Osteocyte (in vitro differentiated cells): ENCODE measurements at places on chromosomes 3 and 15. TPM values are rescaled to one million over a fixed set of nuclear protein-coding genes. Genes with fewer than 3 reads are reported as not detected.

GRCh38 chr3:65712140-65712539 is 326.6 kb downstream of the MAGI1 start:
- no peak overlapping the region for H3K27ac ChIP-seq
- H3K4me3 ChIP-seq = no peak overlapping the region

- DNase-seq = no peak
- peaks cover under 1% of the 10 kb centered on the region for H3K27me3 ChIP-seq
- H3K4me3 ChIP-seq = no peak overlapping the region
- no peaks in the 10 kb centered on the region for H3K36me3 ChIP-seq
- H3K27ac ChIP-seq = no peak overlapping the region
- H3K4me1 ChIP-seq = no peaks in the 10 kb centered on the region
Observed at GRCh38 chr3:173238091-173238490, 97.1 kb upstream of the SPATA16 start.

DNA sequence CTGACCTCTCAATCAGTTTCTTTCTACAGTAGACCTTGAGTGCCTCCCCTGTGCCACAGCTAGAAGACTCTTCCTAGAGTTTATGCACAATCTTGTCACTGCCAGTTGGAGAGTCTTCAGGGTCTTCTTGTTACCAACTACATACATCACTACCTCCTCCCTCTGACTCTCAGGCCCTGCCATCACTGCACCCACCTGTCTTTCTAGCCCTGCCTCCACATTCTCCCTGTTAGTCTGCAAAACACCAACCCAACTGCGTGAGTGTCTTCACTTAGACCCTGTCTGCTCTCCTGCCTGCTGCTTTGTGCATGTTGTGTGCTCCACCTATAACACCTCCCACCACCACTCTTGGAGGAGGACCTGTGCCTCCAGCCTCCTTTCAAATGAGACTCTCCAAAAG is 34.4 kb downstream of the CLSTN2 start:
- no peak overlapping the region for H3K4me3 ChIP-seq
- no peak for DNase-seq
- H3K27me3 ChIP-seq = no peaks in the 10 kb centered on the region
- no peaks in the 10 kb centered on the region for H3K4me1 ChIP-seq

GRCh38 chr15:85785887-85786780 is 8.6 kb downstream of the KLHL25 start:
- H3K4me1 ChIP-seq = peaks cover 22% of the 10 kb centered on the region
- no peak for DNase-seq
- no peaks in the 10 kb centered on the region for H3K27me3 ChIP-seq
- peak overlapping the region; percentile 76 for H3K27ac ChIP-seq
- no peak overlapping the region for H3K4me3 ChIP-seq

- DNase-seq = no peak
- H3K36me3 ChIP-seq = no peaks in the 10 kb centered on the region
- H3K4me3 ChIP-seq = no peak overlapping the region
- no peak overlapping the region for H3K27ac ChIP-seq
Observed at GRCh38 chr15:29542994-29543393, 273.4 kb upstream of the NSMCE3 start.

DNA sequence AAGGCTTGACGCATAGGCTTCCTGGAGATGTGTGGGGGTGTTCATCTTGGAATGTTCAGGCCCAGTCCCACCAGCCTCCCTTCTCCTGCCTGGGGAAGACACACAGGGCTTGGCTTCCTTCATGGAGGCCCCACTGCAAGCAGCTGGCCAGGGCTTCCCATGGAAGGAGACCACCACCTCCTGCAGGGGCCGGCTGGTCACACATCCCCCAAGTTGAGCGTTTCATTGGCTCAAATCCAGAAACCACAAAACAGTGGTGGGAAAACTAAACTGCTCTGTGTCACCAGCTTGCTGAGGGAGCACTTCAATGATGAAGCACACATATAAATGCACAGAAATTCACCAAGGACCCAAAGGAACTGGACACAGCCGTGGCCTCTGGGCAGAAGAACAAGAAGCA is 8.3 kb downstream of the IQSEC1 start:
- H3K27ac ChIP-seq = no peak overlapping the region
- H3K27me3 ChIP-seq = no peaks in the 10 kb centered on the region
- no peak overlapping the region for H3K4me3 ChIP-seq

- DNase-seq = no peak
- H3K36me3 ChIP-seq = no peaks in the 10 kb centered on the region
- peaks cover 14% of the 10 kb centered on the region for H3K4me1 ChIP-seq
- H3K27ac ChIP-seq = no peak overlapping the region
- peak overlapping the region; percentile 69 for H3K4me3 ChIP-seq
- H3K27me3 ChIP-seq = peaks cover 23% of the 10 kb centered on the region
Observed at GRCh38 chr3:123883701-123884202, 380 bp downstream of the MYLK start.

DNA sequence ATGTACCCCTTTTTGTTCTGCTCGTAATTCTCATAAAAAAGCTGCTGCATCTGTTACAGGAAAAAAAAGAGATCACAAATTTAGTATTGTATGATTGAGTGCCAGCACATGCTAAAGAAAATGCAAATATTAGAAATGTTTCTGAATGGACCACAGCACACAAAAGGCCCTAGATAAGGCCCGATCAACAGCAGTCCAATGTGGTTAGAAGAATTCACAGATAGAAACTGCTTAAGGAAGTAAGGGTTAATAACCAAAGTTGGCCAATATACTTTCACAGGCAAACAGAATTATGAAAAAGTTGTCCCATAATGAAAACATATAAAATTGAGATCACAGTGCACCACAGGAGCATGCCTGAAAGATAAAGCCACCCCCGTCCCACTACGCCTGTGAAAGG is 72.9 kb downstream of the CHSY1 start:
- peaks cover 43% of the 10 kb centered on the region for H3K36me3 ChIP-seq
- no peak for DNase-seq
- peaks cover 44% of the 10 kb centered on the region for H3K4me1 ChIP-seq
- H3K27ac ChIP-seq = no peak overlapping the region

GRCh38 chr3:133408961-133409360 is 9.1 kb downstream of the BFSP2 start:
- DNase-seq = no peak
- H3K4me3 ChIP-seq = peak overlapping the region; percentile 2
- H3K27ac ChIP-seq = peak overlapping the region; percentile 83
- H3K27me3 ChIP-seq = no peaks in the 10 kb centered on the region
- H3K36me3 ChIP-seq = no peaks in the 10 kb centered on the region
- H3K4me1 ChIP-seq = peaks cover 67% of the 10 kb centered on the region

GRCh38 chr15:68812597-68813431 is 7.9 kb downstream of the ANP32A start:
- H3K27ac ChIP-seq = peak overlapping the region; percentile 83
- peaks cover 10% of the 10 kb centered on the region for H3K36me3 ChIP-seq

DNA sequence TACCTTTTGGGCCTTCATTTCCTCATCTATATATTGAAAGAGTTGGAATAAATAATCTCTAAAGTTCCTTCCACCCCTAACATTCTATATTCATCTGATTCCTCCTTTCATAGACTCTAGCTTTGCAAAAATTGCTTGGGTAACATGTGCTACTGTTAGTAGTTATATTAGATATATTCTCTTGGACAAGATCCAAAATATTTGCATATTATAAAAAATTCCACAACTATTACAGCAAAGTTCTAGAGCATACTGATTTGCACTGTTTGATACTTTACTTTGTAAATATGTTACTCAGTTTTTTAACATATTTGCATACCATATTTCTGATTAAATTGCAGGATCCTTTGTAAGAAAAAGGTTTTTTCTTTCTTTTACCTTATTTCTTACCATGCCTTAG is 95.9 kb upstream of the UBE2E2 start:
- DNase-seq = no peak
- H3K27ac ChIP-seq = no peak overlapping the region
- no peaks in the 10 kb centered on the region for H3K27me3 ChIP-seq
- peaks cover under 1% of the 10 kb centered on the region for H3K4me1 ChIP-seq
- no peak overlapping the region for H3K4me3 ChIP-seq
- no peaks in the 10 kb centered on the region for H3K36me3 ChIP-seq

GRCh38 chr3:107456501-107456900 is 66.3 kb upstream of the BBX start:
- no peak for DNase-seq
- H3K27me3 ChIP-seq = no peaks in the 10 kb centered on the region
- H3K4me1 ChIP-seq = no peaks in the 10 kb centered on the region
- H3K36me3 ChIP-seq = no peaks in the 10 kb centered on the region

DNA sequence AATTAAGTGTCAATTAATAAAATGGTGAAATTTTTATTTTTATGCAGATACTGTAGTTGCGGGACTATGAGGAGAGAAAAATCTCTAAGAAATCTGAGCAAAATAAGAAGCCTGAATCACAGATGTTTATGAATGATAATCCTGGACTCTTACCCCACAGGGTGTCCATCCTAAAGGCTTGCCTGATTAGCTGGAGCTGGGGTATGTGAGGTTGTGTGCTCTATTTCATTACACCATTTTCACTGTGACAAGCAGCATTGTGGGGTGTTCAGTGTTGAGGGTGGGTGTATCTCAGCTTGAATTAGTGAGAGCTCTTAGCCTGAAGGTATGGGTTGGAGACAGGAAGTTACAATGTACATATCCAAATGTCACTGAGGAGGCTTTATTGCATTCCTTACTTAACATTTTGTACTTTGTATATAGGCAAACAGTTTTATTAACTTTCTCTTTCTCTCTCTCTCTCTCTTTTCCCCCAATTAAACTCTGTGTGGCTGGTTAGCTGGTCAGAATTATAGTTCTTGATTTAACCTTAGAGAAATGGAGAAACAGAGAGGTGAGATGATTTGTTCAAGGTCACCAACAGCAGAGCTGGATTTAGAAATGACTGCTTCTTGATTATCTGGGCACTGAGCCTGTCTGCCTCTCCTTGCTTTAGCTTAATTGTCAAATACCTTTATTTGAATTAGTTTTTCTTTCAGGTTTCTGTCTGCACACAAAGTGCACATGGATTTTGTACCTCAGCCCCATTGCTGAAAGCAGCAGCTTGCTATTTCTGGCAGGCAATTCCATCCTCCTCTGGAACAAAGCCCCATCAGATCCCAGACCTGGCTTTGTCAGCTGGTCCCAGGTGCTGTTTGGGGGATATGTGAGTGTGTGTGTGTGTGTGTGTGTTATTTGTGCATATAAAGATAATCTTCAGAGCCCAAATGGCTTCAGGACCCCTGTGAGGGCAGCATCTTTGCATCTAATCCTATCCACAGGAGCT is 35.8 kb downstream of the GJD2 start:
- H3K4me3 ChIP-seq = no peak overlapping the region
- H3K27me3 ChIP-seq = peaks cover 3% of the 10 kb centered on the region
- peak overlapping the region; percentile 40 for H3K27ac ChIP-seq
- no peak for DNase-seq
- no peaks in the 10 kb centered on the region for H3K36me3 ChIP-seq

The RTP4 gene
- total RNA-seq = 0.21 TPM in 1 of 2 replicates, not detected in the other

The ZBTB11 gene
- 15.3 and 18.2 TPM in 2 replicates for total RNA-seq

The ALPK3 gene
- 0.27 and 0.37 TPM in 2 replicates for total RNA-seq

The SLC9C1 gene
- not detected in 2 replicates for total RNA-seq

The FGF7 gene
- total RNA-seq = 0.32 TPM in 1 of 2 replicates, not detected in the other

The PRR20G gene
- total RNA-seq = not detected in 2 replicates

The TM4SF4 gene
- total RNA-seq = not detected in 2 replicates
